Foreskin fibroblast (primary cell): ENCODE measurements at places on chromosomes 13 and 19.
A peak's percentile ranks its signal among the peaks of the same experiment; 100 is the strongest.

DNA sequence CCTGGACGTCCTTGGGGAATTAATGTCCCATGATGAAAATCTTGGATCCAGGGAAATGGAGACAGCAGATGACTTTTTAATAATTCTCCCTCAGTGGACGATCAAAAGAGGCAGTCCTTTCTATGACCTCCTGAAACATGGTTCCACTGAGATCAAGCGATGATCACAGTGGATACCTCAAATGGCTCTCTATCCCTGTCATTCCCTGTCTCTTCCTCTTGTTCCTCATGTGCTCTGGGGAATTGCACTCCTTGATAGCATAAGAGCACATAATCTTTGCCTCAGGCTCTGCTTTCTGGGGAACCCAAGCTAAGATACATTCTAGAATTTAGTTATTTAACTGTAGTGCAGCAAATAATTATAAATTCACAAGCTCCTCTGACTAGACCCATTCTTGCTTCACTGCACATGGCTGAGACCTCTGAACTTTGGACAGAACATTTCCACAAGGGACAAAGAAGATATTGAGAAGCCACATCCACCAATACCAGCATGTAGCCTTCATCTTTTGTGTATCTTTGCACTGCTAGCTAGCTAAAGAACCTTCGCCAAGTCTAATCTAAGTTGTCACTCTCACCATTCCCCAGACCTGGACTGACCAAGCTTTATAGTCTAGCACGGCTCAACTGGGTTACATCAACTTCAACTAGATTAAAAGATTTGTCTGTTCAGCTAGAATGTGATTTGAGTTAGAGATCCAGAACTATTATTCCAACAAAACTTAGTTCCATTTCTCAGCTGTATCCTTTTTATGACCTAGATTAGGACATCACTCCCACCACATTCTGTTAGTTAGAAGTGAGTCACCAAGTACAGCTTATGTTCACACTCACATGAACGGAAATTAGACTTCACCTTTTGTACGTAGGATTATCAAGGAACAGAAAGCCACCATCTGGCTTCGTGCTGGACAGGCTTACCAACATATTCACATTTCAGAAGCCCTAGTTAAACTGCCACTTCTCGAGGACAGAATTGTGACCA lies 142.7 kb downstream of the SUCLA2 start:
- DNase-seq: peak; percentile 50

DNA sequence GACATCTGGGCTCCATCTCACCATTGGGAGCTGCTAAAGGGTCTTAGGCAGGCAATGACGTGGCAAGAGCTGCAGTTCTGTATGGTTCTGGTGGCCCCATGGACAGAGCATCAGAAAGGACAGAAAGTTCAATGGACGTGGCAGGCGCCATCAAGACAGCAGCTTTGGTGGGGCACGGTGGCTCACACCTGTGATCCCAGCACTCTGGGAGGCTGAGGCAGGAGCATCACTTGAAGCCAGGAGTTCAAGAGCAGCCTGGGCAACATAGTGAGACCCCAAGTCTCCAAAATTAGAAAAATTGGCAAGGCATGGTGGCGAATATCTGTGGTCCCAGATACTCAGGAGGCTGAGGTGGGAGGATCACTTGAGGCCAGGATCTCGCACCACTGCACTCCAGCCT lies 9.5 kb downstream of the EVI5L start:
- DNase-seq: no peak

DNA sequence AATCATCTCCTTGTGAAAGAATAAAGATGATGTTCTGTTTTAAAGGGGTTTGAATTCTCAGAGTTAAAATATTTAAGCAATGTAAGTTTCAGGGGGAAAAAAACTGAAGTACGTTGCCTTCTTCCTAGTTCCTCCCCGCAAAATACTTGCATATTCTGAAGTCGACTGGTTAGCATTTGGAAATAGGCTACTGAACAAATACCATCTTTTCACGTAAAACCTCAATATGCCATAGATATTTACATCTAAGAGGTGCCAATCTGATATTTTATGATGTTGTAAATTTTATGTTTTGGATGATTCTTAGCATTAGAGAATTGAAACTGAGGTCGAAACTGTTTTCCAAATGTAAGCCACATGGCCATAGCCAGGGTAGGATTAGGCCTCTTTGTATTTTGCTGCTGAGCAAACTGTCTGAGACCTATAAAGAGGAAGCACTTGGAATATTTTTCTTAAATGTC lies 138.3 kb downstream of the FLT1 start:
- no peak for DNase-seq

DNA sequence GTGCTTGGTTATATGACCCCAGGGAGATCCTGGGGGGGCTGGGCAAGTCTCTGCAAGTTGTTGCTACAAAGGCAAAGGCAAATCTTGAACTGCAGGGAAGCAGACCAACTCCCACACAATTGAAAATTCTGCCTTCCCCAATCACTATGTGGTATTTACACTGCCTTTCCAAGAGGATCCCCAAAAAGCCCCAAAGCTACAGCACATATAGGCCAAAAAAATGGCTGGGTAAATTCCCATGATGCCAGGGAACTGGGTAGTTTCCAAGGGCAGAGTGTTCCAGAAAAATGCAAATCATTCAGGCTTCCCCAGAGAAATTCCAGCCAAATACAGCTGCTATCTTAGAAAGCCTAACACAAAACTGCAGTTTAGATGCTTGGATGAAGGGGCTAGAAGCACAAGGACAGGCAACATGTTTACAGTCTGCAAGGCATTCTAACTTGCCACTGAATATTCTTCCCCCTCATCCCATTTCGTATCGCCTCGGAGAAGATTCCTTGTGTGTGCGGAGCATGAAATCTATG lies 6.2 kb downstream of the FOXO1 start:
- DNase-seq: no peak

DNA sequence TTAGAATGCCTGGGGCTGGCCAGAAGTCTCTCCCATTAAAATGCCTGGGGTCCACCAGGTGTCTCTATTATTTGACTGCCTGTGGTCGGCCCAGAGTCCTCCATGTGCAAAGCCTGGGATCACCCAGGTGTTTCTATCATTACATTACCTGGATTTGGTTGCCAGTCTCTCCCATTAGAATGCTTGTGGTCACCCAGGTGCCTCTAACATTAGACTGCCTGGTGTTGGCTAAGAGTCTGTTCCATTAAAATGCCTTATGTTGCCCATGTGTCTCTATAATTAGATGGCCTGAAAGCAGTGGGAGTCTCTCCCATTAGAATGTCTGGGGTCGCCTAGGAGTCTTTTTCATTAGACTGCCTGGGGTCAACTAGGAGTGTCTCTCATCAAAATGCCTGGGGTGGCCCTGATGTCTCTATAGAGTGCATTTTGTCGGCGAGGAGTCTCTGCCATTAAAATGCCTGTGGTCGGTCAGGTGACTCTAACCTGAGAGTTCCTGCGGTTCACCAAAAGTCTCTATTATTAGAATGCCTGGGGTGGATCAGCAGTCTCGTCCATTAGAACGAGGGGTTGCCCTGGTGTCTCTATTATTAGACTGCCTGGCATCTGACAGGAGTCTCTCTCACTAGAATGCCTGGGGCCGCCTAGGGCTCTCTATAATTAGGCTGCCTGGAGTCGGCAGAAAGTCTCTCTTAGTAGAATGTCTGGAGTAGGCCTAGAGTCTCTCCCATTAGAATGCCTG lies 1540.5 kb downstream of the UQCRFS1 start:
- no peak for DNase-seq

GRCh38 chr19:2974342-2975041 lies 2.9 kb upstream of the TLE6 start:
- peak; percentile 21 for DNase-seq
